ENCODE measurements at places on chromosomes 11 and 22. TPM values are rescaled to one million over a fixed set of nuclear protein-coding genes. Genes with fewer than 3 reads are reported as not detected.

DEFB131B gene
- not detected for total RNA-seq

- no peak for DNase-seq
These were observed 1.1 kb upstream of the IGSF9B start for GRCh38 chr11:133957900-133958299.

- DNase-seq, result no peak
These were observed 64.7 kb upstream of the APOA1 start for GRCh38 chr11:116901964-116902688.

CLDN5 gene
- total RNA-seq, result 57.4 TPM
